Osteoblast (primary cell): ENCODE measurements at places on chromosomes 5 and 9.

- no peak overlapping the region for H3K4me3 ChIP-seq
- H3K27me3 ChIP-seq: no peaks in the 10 kb centered on the region
- no peak for DNase-seq
Observed at GRCh38 chr5:110702704-110703103, 23.8 kb downstream of the TMEM232 start.

GRCh38 chr5:158007336-158007735 lies 148.4 kb upstream of the CLINT1 start:
- no peaks in the 10 kb centered on the region for H3K4me1 ChIP-seq
- no peak for DNase-seq
- H3K4me3 ChIP-seq: no peak overlapping the region
- no peaks in the 10 kb centered on the region for H3K36me3 ChIP-seq
- H3K27me3 ChIP-seq: peaks cover 4% of the 10 kb centered on the region

DNA sequence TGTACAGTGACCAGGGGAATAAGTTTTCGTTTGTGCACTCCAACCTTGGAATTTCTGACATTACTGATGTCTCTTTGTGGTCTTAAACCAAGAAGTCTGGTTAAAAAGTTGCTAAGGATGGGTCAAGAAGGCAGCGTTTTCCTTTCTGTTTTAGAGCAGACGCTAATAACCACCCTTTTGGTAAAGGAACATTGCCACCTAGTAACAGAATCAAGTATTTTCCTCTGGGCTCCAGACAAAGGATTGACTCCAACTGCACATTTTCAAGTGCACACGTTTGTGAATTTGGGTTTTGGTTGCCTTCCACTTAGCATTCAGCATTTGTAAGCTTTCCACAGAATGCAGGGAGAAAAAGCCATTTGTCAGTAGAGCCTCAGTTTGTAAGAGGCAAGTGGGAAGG lies 22.2 kb upstream of the CEP78 start:
- no peaks in the 10 kb centered on the region for H3K27me3 ChIP-seq
- no peak for DNase-seq
- no peak overlapping the region for H3K4me3 ChIP-seq
- no peaks in the 10 kb centered on the region for H3K36me3 ChIP-seq

DNA sequence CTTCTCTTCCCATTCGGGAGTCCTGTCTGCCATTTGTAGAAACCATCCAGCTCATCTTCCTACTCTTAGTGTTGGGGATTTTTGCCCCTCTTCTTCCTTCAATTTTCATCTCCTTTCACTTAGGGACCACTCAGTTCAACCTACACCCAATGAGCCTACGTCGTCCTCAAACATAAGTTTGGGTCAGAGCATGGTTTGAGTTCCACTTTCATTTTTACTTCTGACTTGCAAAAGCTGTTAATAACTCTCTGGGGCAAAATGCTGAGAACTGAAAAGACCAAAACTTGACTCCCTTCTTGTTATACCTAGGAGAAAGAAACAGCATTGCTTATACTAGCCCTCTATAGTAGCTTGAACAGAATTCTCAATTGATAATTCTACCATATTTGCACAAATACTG lies 381.5 kb upstream of the MPDZ start:
- DNase-seq: no peak
- no peak overlapping the region for H3K27ac ChIP-seq
- H3K36me3 ChIP-seq: no peaks in the 10 kb centered on the region
- H3K27me3 ChIP-seq: no peaks in the 10 kb centered on the region
- peak overlapping the region; percentile 23 for H3K4me3 ChIP-seq
- no peaks in the 10 kb centered on the region for H3K4me1 ChIP-seq

GRCh38 chr5:31585166-31585894 lies 53.2 kb downstream of the C5orf22 start:
- H3K27ac ChIP-seq: no peak overlapping the region
- no peaks in the 10 kb centered on the region for H3K27me3 ChIP-seq
- H3K4me1 ChIP-seq: no peaks in the 10 kb centered on the region
- no peak overlapping the region for H3K4me3 ChIP-seq
- H3K36me3 ChIP-seq: no peaks in the 10 kb centered on the region

GRCh38 chr9:85508616-85509015 lies 233.1 kb downstream of the AGTPBP1 start:
- no peak overlapping the region for H3K27ac ChIP-seq
- no peak overlapping the region for H3K4me3 ChIP-seq
- H3K27me3 ChIP-seq: no peaks in the 10 kb centered on the region
- no peaks in the 10 kb centered on the region for H3K36me3 ChIP-seq

- H3K4me3 ChIP-seq: no peak overlapping the region
- no peak overlapping the region for H3K27ac ChIP-seq
- H3K36me3 ChIP-seq: no peaks in the 10 kb centered on the region
- no peaks in the 10 kb centered on the region for H3K27me3 ChIP-seq
- DNase-seq: no peak
Observed at GRCh38 chr5:112491257-112491656, 72.2 kb upstream of the EPB41L4A start.

DNA sequence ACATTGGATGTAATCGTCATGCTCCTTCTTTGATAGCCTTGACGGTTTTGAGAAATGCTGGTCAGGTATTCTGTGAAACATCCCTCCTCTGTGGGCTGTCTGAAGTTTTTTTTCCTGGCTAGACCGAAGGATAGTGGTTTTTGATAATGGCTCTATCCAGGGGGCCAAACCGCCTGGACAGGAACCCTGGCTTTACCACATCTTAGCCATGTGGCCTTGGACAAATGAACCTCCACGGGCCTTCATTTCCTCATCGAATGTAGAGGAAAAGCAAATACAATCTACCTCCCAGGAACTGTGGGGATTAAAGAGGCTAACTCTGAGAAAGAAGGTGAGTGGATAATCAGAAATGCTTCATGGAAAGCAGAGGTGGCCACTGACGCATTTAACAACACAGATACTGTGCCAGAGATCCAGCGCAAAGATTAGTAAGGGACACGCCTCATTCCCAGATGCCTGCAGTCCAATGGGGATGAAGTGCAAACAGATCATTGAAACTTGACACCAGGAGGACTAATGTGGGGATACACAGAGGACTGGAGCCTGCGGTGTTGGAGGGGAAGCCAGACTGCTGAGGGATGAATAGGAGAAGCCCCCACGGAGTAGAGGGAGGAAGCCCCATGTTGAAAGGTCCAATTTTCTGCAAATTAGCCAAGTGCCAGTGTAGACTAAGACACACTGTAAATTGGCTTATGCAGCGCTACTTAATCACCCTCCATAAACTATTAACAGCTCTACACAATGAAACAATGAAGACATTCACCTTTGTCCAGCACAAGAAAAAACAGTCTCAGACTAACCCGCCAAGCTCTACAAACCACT lies 41.6 kb downstream of the MYO10 start:
- DNase-seq: peak; percentile 78
- peak overlapping the region; percentile 80 for H3K27ac ChIP-seq
- H3K4me3 ChIP-seq: peak overlapping the region; percentile 12
- H3K36me3 ChIP-seq: no peaks in the 10 kb centered on the region
- peaks cover 49% of the 10 kb centered on the region for H3K4me1 ChIP-seq
- H3K27me3 ChIP-seq: no peaks in the 10 kb centered on the region

GRCh38 chr5:60354311-60354710 lies 345.7 kb downstream of the DEPDC1B start:
- H3K36me3 ChIP-seq: no peaks in the 10 kb centered on the region
- no peak overlapping the region for H3K27ac ChIP-seq
- H3K27me3 ChIP-seq: no peaks in the 10 kb centered on the region
- no peak overlapping the region for H3K4me3 ChIP-seq
- H3K4me1 ChIP-seq: no peaks in the 10 kb centered on the region
- no peak for DNase-seq

GRCh38 chr9:125376261-125377226 lies 114.9 kb downstream of the GAPVD1 start:
- no peaks in the 10 kb centered on the region for H3K36me3 ChIP-seq
- no peak for DNase-seq
- H3K27me3 ChIP-seq: peaks cover 25% of the 10 kb centered on the region
- H3K4me1 ChIP-seq: peaks cover 4% of the 10 kb centered on the region
- no peak overlapping the region for H3K4me3 ChIP-seq
